Effector memory CD4-positive, alpha-beta T cell (primary cell): ENCODE measurements at places on chromosomes 16 and 17.

DNA sequence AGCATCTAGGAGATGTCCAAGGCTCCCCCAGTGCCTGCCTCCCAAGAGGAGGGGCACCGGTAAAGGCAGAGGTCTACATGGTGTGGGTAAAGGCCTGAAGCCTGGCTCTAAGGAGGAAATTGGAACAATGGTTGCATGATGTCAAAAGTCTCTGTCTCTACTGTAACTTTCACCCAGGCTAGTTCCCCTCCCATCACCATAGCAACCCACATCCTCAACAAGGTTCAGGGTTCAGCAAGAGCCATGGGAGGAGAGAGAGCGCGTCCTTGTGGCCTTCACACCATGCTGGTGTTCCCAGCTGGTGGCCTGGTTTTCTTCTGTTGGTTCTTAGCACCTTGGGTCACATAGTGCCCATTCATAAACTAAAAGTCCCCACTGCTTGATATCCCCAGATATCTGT, 196.7 kb upstream of the CDH5 start:
- DNase-seq = no peak

GRCh38 chr17:45300060-45300751, 16.6 kb downstream of the MAP3K14 start:
- DNase-seq = no peak

GRCh38 chr16:66961914-66962313, 848 bp downstream of the CES3 start:
- DNase-seq = no peak

DNA sequence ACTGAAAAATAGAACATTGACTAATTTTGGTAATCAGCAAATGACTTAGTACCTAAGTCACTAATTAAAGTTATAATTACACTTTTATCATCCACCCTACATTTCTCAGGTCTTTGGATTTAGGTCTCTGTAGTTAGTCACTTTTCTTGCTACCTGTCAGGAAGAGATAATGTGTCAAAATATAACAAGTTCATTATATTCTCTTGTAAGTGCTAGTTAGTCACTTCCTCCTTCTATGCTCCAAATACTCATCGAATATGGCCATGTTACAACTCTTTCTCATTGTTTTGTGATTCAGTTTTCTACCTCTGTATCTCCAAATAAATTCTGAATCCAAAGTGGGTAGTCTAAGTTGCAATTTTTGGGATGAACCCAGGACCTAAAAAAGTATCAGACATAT, 163.5 kb upstream of the KIF2B start:
- no peak for DNase-seq

DNA sequence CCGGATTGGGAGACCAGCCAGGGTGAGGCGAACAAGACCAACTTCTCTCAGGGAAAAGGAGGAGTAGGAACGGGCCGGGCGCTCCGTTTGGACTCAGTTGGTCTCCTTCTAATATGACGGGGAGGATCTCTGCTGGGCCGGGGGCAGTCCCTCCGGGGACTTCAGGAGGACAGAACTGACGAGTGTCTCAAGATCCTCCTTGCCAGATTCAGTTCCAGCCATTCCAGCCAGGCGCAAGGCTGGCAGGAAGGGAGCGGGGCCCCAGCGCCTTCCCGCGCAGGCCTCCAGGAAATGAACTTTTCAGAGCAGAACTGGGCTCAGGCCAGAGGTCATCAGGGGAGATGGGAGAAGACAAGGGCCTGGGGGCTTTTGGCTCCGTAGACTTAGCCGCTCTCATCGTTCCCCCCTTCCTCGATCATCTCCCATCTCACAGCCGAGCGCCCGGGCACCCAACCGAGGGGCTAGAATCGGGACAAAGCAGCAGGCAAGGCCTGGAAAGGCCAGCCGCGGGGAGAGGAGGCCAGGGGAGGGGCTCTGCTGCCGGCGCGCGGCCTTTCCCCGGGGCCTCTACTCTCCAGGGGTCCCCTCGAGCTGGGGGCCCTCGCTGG, 1.6 kb downstream of the ZNF423 start:
- DNase-seq = no peak

- no peak for DNase-seq
Observed at GRCh38 chr17:37096071-37096470, 147.3 kb downstream of the AATF start.

- DNase-seq = no peak
Observed at GRCh38 chr16:58658796-58659211, 25.8 kb downstream of the SLC38A7 start.

DNA sequence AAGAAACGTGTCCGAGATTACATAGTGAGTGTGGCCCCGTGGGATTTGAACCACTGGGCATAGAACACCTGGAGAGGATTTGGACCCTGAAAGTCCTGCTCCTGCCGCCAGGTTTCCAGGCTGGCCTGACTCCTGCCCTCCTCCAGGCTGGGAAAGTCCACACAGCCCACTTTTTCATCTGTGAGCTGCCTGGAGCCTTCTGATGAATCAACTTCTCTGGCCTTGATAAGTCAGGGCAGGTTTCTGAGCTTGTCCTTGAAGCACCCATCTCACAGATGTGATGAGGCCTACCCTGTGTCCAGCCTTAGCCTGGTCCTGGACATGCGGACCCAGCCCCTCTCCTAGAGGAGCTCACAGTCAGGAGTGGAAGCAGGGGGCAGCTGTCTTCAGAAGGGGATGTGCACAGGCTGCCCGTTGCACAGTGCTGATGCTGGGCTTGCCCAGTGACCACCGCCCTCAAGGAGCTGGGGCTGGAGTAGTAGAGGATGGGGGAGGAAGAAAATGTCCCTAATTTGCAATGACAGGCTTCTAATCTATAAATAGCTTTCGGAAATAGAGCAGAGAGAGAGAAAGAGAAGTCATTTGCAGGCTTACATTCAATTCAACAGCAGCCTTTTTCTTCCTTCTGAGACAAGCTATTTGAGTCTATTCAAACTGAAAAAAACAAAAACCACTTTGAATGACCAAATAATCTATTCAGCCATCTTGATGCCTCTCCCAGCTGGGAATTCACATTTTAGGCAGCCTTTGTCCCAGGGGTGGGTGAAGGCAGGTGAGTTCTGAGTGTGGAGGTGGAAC, 73.5 kb upstream of the DNAJA2 start:
- no peak for DNase-seq

DNA sequence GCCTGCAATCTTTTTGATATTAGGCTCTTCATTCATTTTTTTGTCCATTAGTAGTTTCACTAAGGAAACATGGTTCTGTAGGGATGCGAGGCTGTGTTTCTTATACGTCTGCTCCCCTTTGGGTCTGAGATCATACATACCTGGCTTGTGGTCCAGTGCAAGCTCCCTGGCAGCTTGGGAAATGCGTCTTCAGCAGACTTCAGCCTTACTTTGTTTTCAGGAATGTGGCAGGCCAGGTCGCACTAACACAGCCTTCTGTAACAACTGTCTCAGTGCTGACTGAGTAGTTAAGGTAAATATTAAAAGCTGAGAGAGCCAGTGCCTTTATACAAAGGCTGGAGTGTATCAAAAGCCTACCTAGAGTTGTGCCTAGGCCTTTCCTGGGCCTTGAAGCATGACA, 970.5 kb upstream of the EEF2KMT start:
- DNase-seq = no peak

DNA sequence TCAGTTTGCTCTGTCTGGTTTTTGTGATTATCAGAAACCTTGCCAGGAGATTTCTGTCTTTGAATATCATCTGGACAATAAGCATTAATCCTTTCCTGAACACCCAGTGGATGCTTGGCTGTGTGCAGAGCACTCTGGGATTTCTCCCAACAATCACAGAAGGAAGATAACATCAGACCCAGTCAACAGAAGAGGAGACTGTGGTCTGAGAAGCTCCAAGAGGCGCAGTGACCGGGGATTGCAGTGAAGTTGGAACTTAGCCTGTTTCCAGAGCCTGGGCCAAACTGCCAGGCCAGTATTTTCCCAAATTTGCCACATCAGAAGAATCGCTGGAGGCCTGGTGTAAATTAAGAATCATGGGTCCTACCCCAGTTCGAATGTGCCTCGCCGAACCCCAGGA, 264.7 kb downstream of the C16orf95 start:
- DNase-seq = no peak

DNA sequence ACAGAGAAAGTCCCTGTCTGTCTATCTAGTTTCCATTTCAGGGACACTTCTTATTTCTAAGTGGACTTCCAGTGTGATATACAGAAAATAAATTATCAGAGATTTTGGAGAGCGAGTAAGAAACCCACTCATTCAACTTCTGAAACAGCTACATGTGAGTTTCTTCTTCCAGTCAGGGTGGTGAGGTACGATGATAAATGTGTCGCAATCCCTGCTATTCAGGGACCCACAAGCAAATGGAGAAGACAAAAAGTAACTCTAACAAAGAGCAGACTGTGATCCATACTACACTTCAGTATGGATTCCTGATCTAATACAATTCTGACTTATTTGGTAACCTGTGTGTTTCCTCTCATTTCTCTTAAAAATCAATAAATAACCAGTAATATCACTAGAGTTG, 16.8 kb downstream of the CNTNAP4 start:
- DNase-seq = no peak

DNA sequence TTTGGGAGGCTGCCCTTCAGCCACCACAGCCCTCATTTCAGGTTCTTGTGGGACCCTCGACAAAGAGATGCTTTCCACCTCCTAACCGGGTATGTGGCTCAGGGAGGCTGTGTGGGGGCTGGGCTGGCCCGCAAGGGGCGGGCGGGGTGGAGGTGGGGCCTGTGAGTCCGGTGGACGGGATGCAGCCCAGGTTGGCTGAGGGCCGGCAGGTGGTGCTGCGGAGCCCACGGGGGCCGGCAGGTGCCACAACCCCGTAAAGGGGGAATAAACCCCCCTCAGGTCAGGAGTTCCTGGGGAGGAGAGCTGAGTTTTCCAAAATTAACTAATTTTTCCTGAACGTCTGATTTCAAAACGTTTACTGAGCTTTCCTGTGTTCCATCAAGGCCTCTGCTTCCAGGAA, 4.9 kb upstream of the CIAO3 start:
- no peak for DNase-seq

- no peak for DNase-seq
Observed at GRCh38 chr17:70137451-70138230, 31.7 kb upstream of the KCNJ2 start.

- no peak for DNase-seq
Observed at GRCh38 chr17:61279476-61280145, 120.0 kb upstream of the TBX2 start.

DNA sequence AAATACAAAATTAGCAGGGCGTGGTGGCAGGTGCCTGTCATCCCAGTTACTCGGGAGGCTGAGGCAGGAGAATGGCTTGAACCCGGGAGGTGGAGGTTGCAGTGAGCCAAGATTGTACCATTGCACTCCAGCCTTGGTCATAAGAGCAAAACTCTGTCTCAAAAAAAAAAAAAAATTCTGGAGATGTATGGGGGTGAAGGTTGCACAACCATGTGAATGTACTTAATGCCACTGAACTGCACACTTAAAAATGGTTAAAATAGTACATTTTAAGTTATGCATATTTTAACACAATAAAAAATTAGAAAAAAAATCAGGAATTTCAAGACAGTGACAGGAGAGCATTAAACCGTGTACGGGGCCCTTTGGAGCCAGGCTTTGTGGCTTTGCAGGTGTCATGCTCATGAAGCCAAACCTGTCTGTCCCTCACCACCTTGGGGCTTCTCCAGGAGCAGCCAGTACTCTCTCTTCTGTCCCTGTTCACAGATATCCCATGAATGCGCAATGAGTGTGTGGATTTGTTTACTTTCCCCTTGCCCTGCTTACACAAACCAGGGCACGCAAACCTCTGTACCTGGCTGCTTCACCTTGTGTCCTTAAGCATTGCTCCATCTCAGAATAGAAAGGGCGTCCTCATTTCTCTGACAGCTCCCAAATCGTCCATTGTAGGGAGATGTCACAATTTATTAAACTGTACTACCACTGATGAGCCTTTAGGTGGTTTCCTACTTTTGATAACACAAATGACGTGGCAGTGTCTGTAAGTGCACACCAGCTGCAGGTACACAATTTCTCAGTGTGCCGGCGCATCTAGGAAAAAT, 58.2 kb upstream of the CBX4 start:
- DNase-seq = no peak

- no peak for DNase-seq
Observed at GRCh38 chr16:54719624-54720023, 211.0 kb upstream of the IRX5 start.

DNA sequence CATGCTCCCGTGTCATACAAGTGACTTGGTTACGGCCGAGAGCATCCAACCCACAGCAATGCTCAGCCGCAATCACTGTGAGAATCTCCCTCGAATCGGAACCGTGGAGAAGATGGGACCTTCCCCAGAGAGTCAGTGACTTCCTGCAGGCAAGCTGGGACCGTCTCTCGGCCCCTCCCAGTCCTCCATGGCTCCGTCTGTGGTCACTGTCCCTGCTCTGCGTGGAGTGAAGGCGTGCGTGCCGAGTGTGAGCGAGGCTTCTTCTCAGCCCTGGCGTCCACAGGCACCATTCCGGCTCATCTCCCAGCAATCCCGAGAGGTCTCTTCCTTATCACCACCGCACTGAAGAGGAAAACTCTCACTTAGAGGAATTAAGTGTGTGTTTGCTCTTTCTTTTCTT, 113.1 kb downstream of the ADCY9 start:
- no peak for DNase-seq

GRCh38 chr17:41442739-41443138, 2.0 kb upstream of the KRT38 start:
- no peak for DNase-seq

DNA sequence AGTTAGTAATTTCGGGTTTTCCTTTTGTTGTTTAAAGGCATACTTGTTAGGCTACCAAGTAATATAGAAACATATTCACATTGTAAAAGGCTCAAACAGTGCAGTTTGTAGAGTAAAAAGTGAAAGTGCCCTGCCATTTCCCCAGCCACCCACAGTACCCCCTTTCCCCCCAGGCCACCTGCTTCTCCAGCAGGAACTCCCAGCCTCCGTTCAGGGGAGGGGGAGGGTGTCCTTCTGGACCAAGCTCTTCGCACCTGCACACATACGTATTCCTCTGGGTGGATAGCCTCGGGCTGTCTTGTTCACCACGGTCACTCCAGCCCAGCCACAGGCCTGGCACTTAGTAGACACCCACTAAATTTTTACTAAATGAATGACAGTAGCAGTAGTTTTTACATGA, 144.5 kb downstream of the CLEC16A start:
- no peak for DNase-seq

DNA sequence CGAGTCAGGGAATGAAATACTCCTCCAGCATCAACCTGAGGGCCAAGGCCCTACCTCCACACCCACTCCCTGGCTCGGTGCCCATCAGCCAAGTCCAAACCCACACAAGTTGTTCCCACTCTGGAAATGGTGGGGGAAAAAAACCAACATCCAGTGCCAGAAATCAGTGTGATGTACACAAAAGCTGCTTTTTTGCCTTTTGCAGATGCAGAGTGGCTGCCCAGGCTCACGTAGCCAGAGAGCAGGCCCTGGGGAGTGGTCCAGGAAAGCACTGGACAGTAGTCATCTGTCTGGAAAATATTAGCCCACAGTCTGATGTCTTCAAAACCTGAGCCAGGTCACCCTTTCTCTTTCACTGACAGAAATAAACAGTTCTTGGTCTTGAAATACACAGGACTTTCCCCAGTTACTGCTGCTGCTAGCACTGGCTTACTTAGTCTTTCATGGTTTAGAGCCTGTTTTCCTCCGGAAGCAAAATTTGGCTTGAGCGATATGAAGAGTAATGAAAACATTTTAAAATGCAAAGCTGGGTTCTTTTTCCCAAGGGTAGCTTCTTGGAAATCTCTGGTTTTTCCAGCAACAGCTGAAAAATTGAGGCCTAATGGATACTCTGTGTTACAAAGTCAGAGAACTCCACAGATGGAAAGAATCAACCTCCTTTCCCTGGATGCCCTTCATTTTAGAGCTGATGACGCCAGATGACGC, 18.2 kb upstream of the NOS2 start:
- no peak for DNase-seq

GRCh38 chr16:56606476-56607108, 1.8 kb upstream of the MT2A start:
- no peak for DNase-seq
